ENCODE measurements at places on chromosomes 3 and 15.
A peak's percentile ranks its signal among the peaks of the same experiment; 100 is the strongest.

DNA sequence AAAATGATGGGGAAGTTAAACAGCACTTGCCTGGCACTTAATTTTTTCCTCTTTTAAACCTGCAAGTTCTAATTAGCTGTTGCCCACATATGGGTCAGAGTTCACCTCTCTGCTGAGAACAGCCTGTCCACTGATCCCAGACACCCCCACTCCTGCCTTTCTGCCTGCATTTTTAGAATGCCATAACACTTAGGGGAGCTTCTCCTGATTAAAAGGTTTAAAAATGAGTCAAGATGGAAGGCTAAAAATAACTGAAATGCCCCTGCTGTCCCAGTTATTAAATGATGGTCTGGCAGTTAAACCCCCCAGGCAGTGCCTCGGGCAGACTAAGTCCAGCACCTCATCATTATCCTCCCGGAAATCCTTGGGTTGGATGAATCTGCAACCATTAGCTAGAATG, 913.6 kb upstream of the ARPP21 start:
- DNase-seq = no peak

DNA sequence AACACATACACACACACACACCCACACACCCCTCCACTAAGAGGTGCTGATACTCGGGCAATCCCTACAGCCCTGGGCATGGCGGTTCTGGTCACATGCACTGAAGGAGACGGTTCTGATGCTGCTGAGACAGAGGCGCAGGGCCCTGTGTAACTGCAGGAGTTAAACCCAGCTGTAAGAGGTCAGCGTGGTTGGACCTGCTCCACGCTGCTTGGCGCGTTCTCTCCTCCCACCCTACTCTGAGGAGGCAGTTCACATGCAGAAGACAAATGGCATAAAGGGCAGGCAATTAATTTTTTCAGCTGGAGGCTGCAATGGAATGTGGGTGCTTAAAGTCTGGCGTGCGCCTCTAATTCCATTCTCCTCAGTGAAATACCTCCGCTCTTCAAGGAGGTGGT, 35.2 kb downstream of the GRK7 start:
- DNase-seq = no peak

DNA sequence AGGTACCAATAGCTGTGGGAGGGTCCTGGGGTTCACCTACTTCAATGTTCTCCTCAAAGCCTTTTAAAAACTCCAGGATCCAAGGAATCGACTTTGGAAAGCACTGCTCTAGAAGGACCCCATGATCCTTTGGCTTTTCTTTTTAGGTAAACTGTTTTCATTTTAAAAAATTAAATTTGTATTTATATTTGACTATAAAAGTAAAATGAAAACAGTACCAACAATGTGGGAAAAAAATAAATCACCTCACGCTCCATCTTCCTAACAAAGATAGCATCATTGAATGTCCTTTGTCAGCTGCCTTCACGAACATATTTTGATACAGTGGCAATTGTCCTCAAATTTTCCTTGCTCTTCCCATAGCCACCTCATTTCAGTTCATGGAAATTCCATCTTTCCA, 127.5 kb downstream of the PLD1 start:
- no peak for DNase-seq

GRCh38 chr15:68682330-68682729, 103.5 kb downstream of the CORO2B start:
- no peak for DNase-seq

DNA sequence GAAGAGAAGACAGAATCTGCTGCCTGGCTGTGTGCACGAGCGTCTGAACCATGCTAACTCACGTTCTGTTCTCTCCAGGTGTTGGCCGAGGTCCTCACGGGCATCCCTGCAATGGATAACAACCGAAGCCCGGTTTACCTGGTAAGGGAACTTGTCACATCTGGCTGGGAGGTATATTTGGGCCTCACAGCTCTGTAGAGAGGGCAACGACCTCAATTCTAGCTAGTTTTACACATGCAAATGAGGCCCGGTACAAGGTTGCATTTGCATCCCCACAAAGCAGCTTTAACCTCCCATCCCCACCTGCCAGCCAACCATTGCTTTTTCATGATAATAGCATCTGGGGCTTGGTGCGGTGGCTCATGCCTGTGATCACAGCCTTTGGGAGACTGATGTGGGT, 22.0 kb upstream of the TATDN2 start:
- peak; percentile 57 for DNase-seq

- no peak for DNase-seq
These were observed 602 bp upstream of the BAHD1 start for GRCh38 chr15:40439960-40440742.

DNA sequence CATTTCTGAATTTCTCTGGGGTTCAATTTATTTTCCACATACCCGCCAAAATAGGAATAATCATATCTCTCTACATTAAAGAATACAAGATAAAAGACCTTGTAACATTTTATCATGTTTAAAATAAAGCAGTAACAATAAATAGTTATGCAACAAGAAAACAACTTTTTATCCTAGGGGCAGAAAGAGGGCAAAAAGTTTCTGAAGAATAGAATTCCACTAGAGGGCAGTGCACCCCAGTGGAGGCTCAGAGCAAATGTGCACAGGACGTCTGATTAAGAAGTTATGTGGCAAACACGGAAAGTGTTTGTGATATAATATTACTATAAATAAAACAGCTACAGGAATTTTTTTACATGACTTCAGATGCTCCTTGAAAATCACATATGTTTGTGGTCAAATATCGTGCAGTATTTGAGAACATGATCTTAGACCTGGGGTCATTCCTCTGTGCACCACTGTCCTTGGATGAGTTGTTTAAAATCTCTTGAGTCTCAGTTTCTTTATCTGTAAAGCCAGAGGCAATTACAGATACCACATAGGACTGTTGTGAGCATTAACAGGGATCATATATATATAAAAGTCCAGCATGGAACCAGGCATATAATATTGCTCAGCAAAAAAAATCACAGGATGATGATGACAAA, 13.2 kb upstream of the PIK3R4 start:
- DNase-seq = peak; percentile 26

- no peak for DNase-seq
These were observed 76.1 kb upstream of the PLSCR4 start for GRCh38 chr3:146326875-146327543.

DNA sequence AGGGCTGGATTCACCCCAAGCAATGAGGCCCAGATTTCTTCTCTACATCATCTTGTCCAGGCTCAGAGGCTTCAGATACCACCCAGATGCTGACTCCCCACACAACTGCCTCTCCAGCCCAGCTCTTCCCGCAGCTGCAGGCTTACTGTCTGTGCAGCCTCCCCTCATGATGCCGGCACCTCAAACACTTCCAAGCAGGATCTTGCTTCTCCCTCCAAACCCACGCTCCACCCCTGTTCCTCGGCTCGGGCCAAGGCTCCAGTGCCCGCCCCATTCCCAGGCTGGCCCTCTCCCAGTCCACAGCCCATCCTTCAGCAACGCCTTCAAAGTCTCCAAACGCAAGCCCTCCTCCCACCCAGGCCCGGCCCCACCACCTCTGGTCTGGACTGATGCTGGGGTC, 159.2 kb upstream of the LINGO1 start:
- no peak for DNase-seq

DNA sequence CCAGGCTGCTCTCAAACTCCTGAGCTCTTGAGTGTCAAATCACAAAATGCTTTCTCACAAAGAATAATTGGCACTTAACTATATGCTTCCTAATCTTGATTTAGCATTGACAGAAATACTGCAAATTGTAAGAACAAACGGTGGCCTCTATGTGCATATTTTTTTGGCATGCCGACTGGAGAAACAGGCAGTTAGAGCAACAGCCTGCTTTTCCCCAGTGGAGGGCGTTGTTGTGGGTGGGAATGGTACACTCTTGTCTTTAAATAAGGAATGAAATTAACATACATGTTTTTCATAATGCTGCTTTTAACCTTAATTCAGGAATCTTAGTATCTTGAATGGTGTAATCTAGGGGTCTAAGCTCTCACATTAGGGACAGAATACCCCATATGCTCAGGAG, 31.1 kb upstream of the SV2B start:
- no peak for DNase-seq

- DNase-seq = no peak
These were observed 45.2 kb upstream of the BDH1 start for GRCh38 chr3:197600796-197601565.

DNA sequence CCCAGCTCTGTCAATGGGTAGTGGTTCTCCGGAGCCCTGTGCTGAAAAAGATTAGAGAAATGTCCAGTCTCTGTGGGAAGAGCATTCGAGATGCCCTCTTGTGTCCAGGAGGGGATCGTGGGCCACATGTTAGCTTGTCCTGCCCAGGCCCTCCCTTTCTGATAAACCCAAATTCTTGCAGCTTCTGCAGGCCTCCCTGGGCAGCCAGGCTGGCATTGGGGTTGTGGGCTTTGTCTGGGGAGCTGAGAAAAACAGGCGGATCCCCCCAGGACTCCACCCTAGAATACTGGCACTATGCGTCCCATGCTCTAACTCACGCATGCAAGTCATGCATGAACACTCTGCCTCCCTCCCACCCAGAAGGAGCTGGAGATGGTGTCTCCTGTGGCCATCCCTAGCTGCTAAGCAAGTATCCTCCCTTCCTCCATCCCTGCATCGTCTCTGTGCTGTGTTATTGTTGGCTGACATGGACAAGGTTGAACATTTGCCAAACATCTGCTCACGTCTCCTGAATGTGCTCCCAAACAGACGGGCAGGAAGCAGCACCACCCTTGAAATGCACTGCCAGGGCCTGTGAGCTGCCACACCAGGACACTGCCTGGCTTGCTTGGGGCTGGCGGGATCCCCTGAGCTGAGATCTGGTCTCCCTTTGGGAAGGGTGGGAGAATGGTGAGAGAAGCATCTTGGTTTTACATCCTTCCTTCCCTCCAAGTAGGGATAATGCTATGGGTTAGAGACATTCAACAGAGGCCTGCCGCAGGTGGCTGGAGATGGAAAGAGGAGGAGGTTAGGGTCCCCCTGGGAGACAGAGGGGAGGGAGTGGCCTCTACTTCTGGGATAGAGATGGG, 26.5 kb downstream of the CFAP161 start:
- DNase-seq = no peak

GRCh38 chr3:102614585-102614984, 179.8 kb downstream of the ZPLD1 start:
- DNase-seq = no peak

DNA sequence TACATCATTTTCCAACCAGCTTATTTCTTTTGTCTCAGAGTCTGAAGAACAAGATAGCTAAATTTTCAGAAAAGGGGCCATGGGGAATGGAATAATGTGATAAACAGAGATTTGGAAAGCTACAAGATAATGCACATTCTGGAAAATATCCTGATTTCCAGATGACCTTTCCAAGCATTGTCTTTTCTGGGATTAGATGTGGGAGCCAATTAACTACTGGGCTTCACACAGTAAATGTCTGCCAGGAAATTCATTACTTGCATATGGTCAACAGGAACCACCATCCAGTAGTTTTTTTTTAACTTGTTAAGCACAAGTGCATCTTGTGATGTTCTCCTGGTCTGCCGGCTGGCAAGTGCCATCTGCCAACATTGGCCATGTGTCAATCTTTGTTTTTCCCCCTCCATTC, 131.1 kb upstream of the BFSP2 start:
- DNase-seq = no peak

DNA sequence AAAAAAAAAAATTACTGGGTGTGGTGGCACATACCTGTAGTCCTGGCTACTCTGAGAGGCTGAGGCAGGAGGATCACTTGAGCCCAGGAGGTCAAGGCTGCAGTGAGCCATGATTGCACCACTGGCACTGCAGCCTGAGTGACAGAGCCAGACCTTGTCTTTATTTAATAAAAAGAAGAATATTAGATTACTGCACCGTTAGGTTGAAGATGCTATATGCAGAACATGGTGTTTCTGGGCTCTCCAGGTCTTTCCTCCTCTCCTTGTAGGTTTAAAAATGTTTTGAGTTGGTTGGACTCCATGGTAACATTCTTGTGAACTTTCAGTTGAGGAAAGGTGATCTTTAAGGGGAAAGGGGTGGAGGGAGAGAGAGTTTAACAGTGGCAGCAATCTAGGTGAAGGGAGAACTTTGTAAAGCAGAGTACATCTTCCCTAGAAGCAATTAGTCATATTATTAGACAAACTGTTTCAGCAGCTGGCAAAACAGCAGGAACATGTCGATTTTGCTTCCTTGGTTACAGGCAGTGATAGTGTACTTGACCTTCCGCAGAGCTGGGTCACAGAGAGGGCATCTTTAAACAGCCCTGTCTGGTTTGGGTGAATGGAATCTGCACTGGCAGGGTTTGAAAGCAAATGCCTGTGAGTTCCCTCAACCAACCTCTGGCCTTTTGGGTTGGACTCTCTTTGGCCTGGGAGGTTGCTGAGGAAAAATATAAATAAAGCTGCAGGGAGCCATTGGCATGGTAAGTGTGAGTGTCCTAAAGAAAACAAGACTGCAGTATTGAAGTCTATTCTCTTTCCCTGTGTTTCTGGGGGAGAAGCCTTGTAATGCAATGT, 42.8 kb downstream of the NR2C2 start:
- DNase-seq = no peak

DNA sequence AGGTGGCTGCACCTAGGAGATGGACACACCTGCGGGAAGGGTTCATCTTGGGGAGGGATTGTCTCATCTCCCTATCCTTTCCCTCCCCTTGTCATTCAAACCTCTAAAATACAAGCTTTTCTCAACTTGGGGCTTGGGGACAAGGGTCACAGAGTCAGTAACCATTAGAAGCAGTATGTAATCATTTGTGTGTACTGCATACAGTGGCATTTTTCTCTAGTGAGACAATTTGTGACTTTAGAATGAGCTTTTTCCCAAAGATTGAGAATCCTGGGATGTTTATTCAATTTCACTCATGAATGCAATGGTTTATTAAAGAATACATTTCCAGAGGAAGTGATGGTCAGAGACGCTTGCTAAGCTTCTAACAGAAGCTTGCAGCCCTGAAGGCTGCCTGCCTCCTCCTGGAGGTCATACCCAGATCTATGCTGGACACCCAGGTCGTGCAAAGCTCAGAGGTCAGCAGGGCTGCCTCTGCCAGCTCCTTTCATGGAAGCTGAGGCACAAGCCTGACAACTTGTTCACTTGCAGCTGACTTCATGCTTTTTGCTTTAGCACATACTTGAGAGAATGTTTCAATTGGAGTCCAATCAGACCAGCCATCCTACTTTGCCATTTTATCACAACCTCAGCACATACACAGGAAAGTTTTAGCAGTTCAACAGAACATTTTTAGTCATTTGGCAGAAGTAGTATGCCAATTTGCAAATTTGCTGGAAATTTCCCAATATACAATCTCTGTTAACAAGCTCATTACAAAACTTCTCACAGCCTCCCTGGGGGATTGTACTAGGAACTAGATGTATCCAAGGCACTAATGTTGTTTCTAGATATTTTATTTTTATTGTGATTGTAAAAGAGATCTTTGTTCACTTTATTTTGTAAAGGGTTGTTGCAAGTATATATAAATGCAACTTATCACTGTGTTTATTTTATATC, 25.6 kb upstream of the ALDH1L1 start:
- DNase-seq = no peak

- DNase-seq = no peak
These were observed 261.2 kb upstream of the DNAJC19 start for GRCh38 chr3:181250714-181251113.
